DMS79 treated with DMSO at 0.1 percent for 48 hours (cell line): ENCODE measurements at places on chromosomes 12 and 14.

- DNase-seq = no peak
Observed at GRCh38 chr14:50023671-50024490, 92.5 kb downstream of the VCPKMT start.

DNA sequence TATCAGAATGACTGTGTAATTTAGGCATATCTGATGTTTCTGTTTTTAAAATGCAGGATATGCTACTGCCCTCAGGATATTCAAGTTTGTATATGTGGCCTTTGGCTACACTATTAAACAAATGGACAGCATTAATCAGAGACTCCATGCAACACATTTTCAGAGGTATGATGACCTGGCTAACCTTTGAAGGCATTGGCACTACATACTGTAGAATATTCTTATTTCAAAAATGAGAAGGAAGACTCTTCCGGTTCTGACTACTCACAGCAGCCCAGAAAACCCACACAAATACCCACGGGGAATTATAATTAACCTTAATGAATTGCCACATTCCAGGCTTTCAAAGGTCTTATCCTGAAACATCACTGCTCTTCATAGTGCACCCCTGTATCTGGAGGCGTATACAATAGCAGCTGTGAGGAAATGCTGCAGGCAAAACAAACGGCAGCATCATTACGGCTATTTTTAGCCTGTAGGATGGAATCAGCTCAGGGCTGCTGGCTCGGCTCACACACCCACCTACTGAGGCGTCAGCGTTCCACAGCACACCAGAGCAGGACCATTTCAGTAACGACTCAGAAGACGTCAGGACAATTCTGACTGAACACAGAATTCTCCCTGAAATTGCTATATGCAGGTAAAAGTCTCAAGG, 648.5 kb downstream of the RPS29 start:
- no peak for DNase-seq

DNA sequence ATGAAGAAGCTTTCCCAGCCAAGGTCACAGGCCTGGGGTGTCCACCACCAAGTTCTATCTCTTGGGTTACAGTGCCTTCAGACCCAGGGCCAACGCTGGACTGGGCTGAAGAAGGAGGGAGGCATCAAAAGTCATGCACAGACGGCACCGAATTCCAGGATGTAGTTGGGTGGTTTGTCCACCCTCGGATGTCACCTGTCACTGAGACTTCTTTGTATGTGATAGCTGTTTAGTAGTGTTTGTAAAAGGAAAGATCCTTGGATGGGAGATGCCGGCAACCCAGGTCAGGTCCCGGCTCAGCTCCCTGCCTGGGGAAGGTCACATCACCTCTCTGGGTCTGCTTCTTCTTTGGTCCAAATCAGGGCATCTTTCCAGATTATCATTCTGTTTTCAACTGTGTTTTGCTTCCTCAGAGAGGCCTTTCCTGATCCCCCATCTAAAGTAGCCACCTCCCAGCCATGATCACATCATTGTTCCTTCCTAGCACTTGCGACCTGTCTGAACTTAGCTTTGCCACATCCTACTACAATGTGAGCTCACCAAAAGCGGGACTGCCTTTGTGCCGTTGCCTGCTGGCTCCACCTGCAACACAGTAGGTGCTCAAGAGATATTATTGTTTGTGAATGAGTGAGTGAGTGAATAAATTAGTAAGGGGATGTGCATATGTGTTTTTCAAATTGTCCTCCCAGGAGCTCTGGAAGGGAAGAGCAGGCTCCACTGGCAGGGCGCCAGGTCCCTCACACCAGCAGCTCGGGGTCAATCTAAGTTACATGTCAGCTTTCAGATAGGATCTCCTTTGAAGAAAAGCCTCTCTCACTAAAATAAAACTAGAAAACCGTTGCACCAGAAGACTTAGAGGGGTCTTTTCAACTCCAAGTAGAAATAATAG, 2.1 kb downstream of the TSPAN11 start:
- peak; percentile 20 for DNase-seq

DNA sequence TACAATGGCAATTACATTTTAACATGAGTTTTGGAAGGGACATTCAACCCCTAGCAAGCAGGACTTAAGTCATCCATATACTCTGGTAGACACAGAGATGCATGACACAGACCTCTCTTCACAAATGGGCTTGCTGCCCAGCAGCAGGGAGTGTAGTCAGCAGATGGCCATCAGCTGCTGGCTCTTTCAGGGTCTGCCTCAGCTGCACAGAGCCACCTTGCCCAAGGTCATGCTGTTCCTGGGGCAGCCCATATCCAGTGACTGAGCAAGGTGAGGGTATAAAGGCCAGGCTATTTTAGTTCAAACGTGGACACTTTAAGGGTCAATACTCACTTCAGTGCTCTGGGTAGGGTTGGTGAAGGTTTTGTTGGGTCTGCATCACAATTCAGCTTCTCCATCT, 58.3 kb upstream of the JDP2 start:
- no peak for DNase-seq

GRCh38 chr14:60317609-60318008, 68.6 kb downstream of the PPM1A start:
- no peak for DNase-seq

GRCh38 chr12:100995771-100996170, 201.2 kb downstream of the ANO4 start:
- no peak for DNase-seq

DNA sequence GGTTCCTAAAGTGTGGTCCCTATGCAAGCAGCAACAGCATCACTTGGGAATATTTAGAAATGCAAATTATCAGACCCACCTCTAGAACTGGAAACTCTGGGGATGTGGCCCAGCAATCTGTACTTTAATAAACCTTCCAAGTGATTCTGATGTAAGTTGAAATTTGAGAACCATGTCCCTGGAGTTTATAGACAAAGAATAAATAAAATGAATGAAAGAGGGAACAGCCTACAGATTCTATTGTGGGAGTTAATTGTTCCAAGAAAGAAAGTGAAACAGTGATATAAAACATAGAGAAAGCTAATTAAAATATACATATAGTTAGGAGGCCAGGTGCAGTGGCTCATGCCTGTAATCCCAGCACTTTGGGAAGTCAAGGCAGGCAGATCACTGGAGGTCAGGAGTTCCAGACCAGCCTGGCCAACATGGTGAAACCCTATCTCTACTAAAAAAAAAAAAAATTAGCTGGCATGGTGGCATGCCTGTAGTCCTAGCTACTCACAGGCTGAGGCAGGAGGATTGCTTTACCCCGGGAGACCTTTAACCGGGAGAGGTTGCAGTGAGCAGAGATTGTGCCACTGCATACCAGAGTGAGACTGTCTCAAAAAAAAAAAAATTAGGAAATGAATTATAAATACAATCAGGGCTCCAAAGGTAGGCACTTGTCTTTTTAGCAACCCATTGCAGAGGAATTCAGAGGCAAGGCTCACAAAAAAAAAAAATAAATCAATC, 507.5 kb downstream of the NAV3 start:
- no peak for DNase-seq

GRCh38 chr12:91882910-91883309, 262.7 kb downstream of the BTG1 start:
- no peak for DNase-seq

- peak; percentile 73 for DNase-seq
Observed at GRCh38 chr12:100356644-100357223, at the start of gene SLC17A8. Gene SLC17A8 (plus strand): TSS chr12:100357074. CDS start chr12:100357392, 318 bp downstream.

- DNase-seq = peak; percentile 34
Observed at GRCh38 chr12:57896434-57897201, 44.7 kb upstream of the ATP23 start.

DNA sequence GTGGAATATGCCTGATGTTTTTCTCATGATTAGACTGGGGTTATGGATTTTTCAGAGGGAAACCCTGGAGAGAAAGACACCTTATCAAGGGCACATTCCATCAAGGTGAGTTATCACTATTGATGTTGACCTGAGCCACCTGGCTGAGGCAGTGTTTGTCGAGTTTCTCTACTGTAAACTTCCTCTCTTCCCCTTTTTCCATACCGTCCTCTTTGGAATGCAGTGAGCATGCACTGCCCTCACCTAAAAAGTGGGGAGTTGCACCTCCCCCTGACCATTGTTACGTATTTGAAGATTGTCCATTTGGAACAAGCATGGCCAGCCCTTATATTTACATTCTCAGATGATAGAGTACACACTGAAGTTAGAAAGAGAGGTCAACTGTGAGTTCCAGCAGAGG, 53.9 kb upstream of the PWP1 start:
- no peak for DNase-seq

GRCh38 chr14:65954942-65955341, 531.2 kb upstream of the CCDC196 start:
- no peak for DNase-seq
